ENCODE measurements at places on chromosomes 1 and 21.
A peak's percentile ranks its signal among the peaks of the same experiment; 100 is the strongest.

DNA sequence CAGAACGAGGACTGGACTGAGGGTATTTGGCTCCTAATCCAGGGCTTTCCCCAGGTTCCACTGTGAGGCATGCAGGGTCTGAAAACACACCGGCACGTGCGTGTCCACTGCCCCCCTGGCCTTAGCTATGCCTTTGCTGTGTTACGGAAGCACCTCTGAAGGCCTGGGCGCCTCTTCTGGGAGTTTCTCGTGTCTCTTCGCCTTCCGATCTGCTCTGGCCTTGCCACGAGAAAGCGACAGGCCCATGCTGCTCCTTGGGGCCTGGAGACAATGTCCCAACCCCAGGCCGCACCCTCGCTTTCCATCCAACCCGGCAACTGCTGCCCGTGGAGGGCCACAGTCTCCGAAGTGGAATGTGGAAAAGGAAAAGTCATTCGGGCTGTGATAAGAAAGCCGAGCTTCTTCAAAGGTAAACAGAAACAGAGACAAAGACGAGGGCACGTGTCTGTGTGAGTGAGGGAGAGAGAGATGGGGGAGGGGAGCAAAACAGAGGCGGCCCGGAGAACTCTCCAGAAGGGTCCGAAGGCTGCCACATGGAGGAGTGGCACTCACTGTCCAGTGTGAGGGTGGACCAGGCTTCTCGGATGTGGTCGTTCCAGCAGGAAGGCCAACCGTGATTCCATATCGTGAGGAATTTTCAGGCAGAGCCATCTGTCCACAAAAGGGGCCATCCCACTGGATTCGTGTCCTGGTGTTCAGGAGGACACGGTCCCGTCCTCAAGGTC is 3.4 kb upstream of the UMODL1 start:
- DNase-seq: no peak

GRCh38 chr1:235093696-235094592 is 34.7 kb downstream of the TOMM20 start:
- DNase-seq: peak; percentile 78

GRCh38 chr1:31587720-31588423 is 11.6 kb downstream of the TINAGL1 start:
- DNase-seq: peak; percentile 57

- no peak for DNase-seq
These were observed 6.2 kb downstream of the C1orf210 start for GRCh38 chr1:43279161-43279560.

DNA sequence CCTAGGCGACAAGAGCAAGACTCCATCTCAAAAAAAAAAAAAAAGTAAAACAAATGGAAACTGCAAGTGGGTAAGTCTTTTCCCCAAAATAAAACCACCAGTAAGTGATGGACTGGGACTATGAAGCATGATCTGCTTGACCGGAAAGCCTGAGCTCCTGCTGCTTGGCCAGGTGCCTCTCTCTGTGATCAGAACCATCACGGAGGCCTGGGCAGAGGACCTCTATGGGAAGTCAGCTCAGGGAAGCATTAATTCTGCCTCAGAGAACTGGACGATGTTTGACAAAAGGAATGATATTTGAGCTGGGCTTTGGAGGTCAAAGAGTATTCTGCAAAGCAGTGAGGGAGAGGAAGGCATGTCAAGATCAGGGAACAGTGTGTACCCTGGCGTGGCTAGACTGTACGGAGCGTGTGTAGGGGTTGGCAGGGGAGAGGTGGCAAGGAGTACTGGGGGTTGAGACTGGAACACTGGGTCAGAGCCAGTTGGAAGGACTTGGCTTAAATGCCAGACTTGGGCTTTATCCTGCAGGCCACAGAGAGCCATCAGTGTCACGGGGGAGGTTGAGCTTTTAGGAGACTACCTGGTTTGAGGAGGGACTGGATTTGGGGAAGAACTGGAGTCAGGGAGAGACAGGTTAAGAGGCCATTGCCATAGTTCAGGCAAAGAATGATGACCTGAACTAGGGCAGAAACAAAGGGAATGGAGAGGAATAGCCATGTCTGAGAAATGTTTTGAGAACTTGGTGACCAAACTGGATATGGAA is 16.4 kb downstream of the ATP1A2 start:
- no peak for DNase-seq

DNA sequence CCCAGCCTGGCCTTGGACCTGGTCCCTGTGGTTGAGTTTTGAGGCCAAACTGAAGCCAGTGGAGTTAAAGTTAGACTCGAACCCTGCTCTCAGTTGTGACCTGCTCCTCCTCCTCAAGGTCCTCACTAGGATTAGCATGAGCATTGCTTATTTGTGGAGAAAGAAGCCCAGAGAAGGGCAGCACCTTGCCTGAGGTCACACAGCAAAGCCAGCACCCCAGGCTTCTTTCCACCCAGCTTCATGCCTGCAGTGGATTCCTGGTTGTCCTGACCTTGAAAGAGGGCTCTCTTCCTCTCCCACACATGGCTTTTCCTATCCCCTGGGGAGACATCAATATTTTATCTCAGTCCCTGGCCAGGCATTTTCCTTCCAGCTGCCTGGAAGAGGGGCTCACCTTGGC is 2.8 kb downstream of the LDLRAP1 start:
- DNase-seq: no peak

DNA sequence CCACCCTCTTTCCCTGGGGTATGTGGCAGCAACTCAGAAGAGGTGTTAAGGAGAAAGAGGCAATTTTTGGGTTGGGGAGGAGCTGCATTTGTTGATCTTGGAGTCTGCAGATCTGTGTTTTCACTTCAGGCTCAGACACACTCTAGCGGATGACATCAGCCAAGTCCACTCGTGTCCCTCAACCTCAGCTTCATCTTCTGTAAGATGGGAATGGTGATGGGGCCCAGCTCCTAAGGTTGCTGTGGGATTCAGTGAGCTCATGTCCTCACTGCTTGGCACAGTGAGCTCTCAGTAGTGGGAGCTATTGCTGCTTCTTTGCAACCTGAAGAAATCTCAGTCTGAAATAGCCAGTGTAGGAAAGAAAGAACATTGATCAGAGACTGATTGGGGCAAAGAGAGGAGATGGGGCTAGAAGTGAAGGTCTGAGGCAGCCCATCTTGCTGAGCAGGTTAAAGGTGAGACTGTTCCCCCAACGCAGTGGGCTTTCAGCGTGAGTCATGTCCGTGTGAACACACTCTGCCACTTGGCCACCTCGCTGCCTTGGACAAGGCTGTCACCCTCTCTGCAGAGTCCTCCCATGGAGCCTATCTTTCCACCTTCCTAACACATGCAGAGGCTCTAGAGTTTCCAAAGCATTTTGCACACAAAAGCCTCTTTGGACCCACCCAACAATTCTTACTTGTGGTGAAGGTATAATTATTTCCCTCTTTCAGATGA is 56.0 kb upstream of the CITED4 start:
- no peak for DNase-seq

- DNase-seq: no peak
These were observed 1.2 kb upstream of the HMCN1 start for GRCh38 chr1:185732951-185733350.

DNA sequence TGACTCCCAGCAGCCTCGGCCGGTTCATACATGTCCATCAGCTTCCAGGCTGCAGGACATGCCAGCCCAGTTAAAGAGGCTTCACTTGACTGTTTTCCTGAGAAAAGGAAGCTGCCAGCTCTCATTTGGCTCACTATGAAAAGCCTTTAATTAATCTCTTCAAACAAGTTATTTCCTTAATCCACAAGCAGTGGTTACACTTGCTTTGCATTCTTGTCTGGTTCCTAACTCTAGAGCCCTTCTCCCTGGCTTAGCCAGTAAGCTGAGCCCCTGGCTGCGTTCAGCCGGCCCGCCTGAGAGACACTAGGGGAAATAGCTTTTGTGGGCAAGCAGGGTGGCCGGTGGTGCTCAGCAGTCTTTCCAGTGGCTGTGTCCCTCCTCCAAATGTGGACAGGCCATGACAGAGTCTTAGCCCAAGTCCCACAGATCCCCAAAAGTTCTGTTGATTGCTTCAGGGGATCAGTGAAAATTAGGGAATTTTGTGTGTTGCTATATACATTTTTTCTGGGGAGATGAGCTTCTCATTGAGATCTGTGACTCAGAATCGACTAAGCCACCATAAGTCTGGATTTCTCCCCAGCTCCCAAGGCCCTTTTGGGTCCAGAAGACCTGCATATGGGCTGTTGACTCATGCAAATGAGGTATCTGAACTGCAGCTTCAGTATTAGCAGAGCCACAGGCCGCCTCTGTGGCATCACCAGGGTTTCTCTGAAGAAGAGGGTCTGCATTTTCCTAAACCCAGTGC is 10.1 kb downstream of the ATF3 start:
- DNase-seq: no peak

GRCh38 chr1:15736892-15737261 is 819 bp downstream of the SLC25A34 start:
- DNase-seq: no peak

DNA sequence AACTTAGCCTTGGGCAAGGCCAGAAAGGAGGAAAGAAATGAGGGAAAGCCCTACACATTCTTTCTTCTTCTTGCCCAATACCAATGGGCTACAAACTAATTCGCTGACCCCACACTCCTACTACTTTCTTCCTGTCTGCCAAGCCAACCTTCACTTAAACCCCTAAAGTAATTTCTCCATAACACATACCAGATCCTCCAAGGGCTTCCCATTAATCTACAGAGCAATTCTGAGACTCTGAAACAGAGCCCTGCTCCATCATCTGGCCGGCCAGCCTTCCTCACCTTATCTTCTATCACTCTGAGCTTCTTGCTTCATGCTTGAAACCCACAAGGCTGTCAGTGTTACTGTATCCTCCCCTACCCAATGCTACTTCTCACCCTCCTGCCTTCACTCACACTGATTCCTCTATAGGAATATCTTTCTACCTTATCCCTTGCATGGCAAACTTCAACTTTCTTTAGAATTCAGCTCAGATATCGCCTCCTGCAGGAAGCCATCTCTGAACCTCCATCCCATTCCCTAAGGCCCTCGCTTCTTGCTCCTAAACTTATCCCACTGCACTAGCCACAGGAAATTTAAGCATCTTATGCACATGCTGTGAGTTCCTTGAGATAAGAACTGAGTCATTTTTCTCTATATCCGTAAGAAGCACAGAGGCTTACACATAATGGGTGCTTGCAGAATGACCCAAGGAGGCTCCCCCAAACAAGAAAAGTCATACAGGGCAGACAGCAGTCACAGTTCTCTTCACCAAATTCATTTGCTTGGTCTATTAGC is 81.9 kb downstream of the JAK1 start:
- no peak for DNase-seq

GRCh38 chr1:177045151-177045550 is 119.4 kb downstream of the ASTN1 start:
- DNase-seq: no peak

GRCh38 chr1:17447501-17447992 is 8.1 kb upstream of the RCC2 start:
- DNase-seq: no peak

DNA sequence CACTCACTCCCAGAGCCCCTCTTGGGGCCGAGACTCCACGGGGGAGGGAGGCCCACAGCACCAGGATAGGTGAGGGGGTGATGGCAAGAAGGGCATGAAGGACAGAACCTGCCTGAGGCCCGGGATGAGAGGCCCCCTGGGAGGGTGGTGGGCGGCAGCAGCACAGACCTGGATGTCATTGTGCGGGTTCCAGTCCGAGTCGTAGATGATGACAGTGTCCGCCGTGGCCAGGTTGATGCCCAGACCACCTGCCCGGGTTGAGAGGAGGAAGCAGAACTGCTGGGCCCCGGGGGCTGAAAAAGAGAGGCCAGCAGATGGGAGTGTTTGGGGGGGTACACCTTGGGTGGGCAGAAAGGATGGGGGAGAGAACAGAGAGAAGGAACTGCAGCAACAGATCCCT is 50.1 kb downstream of the CHD5 start:
- DNase-seq: no peak

DNA sequence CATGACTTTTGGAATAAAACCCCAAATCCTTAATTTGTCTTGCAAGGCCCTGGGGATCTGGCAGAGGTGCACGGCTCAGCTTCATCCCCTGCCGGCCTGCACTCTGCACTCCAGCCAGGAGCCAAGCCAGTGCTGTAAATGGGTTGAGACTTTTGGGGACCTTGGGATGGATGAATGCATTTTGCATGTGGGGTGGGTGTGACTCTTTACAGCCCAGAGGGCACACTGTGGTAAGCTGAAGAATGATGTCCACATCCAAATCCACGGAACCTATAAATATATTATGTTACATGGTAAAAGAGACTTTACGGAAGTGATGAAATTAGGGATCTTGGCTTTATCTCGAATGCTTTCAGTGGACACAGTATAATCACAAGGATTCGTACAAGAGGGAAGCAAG is 177.8 kb downstream of the EDEM3 start:
- DNase-seq: no peak

- DNase-seq: no peak
These were observed 7.9 kb upstream of the UMODL1 start for GRCh38 chr21:42063191-42063570.

- no peak for DNase-seq
These were observed 785.8 kb upstream of the ADGRL4 start for GRCh38 chr1:79792219-79792930.

- peak; percentile 96 for DNase-seq
These were observed 162.4 kb downstream of the TPR start for GRCh38 chr1:186212568-186213224.

- DNase-seq: no peak
These were observed 6.5 kb downstream of the WARS2 start for GRCh38 chr1:119133987-119134386.

GRCh38 chr21:45834026-45834715 is 147.4 kb upstream of the COL6A1 start:
- DNase-seq: no peak

DNA sequence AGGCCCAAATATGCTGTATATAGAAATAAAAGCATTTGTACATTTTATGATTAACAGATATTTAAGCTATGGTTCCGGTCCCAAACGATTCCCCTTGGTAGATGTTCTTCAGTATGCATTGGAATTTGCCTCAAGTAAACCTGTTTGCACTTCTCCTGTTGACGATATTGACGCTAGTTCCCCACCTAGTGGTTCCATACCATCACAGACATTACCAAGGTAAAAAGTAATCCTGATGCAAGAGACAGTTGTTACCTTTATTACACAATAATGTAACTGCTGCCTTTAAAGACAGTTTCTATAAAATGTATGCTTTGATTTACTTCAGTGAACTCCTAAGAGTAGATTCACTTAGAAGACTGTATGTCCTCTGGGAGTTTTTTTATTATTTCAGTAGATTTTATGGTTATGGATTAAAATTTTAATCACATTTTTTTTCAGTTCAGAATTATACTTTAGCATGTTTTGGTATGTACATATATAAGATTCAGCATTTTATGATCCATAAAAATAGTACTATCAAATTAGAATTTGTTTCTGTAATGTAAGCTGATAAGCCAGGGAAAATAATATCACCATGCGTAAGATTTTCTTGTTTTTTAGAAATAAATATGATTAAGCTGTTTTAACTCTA is 96.5 kb downstream of the USP25 start:
- peak; percentile 68 for DNase-seq

GRCh38 chr1:4973341-4973740 is 318.9 kb downstream of the AJAP1 start:
- no peak for DNase-seq

DNA sequence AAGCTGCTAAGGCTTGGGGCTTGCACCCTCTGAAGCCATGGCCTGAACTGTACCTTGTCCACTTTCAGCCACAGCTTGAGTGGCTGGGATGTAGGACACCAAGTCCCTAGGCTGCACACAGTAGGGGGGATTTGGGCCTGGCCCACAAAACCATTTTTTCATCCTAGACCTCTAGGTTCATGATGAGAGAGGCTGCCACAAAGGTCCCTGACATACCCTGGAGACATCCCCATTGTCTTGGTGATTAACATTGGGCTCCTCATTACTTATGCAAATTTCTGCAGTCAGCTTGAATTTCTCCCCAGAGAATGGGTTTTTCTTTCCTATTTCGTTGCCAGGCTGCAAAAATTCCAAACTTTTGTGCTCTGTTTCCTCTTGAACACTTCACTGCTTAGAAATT is 26.3 kb upstream of the CHODL start:
- DNase-seq: peak; percentile 63

GRCh38 chr21:17631195-17631594 is 18.5 kb upstream of the BTG3 start:
- no peak for DNase-seq

Data from NT2/D1 (cell line).